ENCODE measurements at places on chromosomes 6 and 20. TPM values are rescaled to one million over a fixed set of nuclear protein-coding genes. Genes with fewer than 3 reads are reported as not detected.

- no peak for DNase-seq
- H3K4me1 ChIP-seq: no peaks in the 10 kb centered on the region
- peak overlapping the region; percentile 56 for H3K4me3 ChIP-seq
- H3K27ac ChIP-seq: no peak overlapping the region
- H3K36me3 ChIP-seq: no peaks in the 10 kb centered on the region
Observed at GRCh38 chr6:73388800-73389512, 5.7 kb upstream of the DDX43 start.

GRCh38 chr20:52446421-52447224 lies 255.0 kb upstream of the ZFP64 start:
- no peak for DNase-seq
- no peaks in the 10 kb centered on the region for H3K36me3 ChIP-seq
- H3K27ac ChIP-seq: no peak overlapping the region
- H3K4me3 ChIP-seq: no peak overlapping the region
- no peaks in the 10 kb centered on the region for H3K4me1 ChIP-seq
- H3K27me3 ChIP-seq: no peaks in the 10 kb centered on the region

SEL1L2 gene
- not detected for total RNA-seq

OTOR gene
- 0.19 TPM for total RNA-seq

All from thymus (tissue), 14 donors.